Kasumi-1 (cell line): ENCODE measurements at places on chromosomes 2 and 18.

DNA sequence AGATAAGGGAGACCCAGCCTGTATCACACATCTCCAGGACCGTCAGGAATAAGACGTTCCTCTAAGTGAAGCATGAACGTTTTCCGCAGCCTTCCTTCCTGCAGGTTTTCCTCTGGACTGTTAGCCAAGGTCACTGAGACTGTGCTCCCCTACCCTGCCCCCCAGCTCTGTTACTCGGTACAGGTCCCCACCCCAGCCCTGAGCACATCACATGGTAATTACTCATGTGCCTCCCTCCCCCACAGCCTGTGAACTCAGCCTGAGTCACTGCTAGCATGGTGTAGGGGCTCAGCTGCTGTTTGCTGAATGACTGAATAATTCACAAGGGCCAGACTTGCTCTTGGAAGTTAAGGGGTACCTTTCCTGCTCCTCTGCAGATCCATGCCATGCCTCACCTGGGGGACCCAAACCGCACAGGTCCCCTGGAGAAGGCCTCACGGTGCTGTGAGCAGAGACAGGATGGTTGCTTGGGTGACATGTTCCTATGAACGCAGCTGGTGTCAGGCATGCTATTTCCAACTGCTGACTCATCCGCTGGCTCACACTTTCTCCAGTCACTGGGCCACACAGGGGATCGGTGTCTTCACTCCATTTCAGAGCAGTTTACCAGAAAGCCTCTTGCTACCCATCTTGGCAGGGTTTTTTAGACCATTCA is 88.2 kb downstream of the PLB1 start:
- DNase-seq: peak; percentile 51

GRCh38 chr2:556485-556884 is 120.7 kb downstream of the TMEM18 start:
- DNase-seq: no peak

- DNase-seq: no peak
Measured at GRCh38 chr2:226725126-226725860, 74.3 kb downstream of the IRS1 start.

DNA sequence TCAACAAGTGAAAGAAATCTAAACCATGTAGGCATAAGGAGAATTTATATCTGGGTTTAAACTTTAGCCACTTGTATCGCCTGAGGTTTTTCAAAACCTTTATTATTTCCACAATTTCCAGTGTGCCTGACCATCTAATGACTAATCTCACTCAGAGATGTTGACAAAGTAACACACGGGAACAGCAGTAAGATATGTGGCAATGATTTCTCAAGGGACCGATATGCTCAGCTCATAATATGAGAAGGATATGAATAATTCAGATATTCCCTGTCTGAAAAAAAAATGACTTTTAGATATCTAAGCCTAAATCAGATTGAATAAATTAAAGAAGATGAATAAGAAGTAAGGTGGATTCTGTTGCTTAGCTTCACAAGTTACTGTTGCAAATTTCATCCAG is 43.5 kb downstream of the TMEM163 start:
- no peak for DNase-seq

GRCh38 chr18:22640281-22640842 is 222.6 kb upstream of the CTAGE1 start:
- DNase-seq: no peak
